ENCODE measurements at places on chromosomes 2 and 18.

DNA sequence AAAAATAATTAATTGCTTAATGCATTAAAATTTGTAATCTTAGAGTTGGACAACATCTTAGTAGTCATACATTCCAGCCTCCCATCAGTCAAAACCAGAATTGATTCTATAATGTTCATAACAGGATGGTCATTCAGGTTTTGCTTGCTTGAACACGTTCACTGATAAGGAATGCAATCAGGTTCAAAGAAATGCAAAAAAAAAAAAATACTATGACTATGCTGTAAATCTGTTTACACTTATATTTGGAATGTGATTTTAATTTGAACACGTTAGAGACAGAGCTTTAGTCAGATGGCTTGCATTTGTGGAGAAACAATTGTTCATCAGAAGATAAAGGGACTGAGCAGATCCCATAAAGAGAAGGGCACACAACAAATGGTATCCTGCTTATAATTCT, 131.3 kb upstream of the UNC80 start:
- no peaks in the 10 kb centered on the region for H3K36me3 ChIP-seq
- H3K4me1 ChIP-seq = no peaks in the 10 kb centered on the region
- DNase-seq = no peak

GRCh38 chr2:227325839-227326195, 766 bp downstream of the MFF start:
- no peaks in the 10 kb centered on the region for H3K27me3 ChIP-seq
- peak overlapping the region; percentile 96 for H3K4me3 ChIP-seq
- H3K4me1 ChIP-seq = peaks cover 20% of the 10 kb centered on the region
- no peaks in the 10 kb centered on the region for H3K36me3 ChIP-seq

- DNase-seq = peak; percentile 95
- H3K36me3 ChIP-seq = no peaks in the 10 kb centered on the region
- H3K27ac ChIP-seq = peak overlapping the region; percentile 87
- peaks cover 19% of the 10 kb centered on the region for H3K4me1 ChIP-seq
Measured at GRCh38 chr2:64751286-64752260, 97.9 kb upstream of the SERTAD2 start.

GRCh38 chr2:46239175-46239846, 57.9 kb upstream of the EPAS1 start:
- no peaks in the 10 kb centered on the region for H3K27me3 ChIP-seq
- H3K4me1 ChIP-seq = peaks cover 19% of the 10 kb centered on the region
- no peaks in the 10 kb centered on the region for H3K36me3 ChIP-seq
- H3K27ac ChIP-seq = peak overlapping the region; percentile 90
- no peak for DNase-seq

DNA sequence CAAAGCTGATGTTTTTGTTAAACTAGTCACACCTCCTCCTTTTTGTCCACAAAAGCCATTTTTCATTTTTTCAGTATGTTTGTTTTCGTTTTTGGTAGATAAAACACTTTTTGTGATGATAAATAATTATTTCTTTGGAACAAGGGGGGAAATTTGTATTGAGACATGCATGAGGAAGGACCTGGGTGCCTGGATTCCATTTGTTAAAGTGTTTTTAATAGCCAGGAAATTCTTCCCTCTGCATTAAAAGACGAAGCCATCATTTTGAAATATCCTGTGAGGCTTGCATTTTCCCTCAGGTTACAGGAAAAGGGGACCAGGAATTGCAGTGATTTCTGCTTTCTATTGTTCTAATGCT, 52.1 kb upstream of the CTLA4 start:
- H3K4me1 ChIP-seq = peaks cover 20% of the 10 kb centered on the region
- no peaks in the 10 kb centered on the region for H3K36me3 ChIP-seq
- peak overlapping the region; percentile 74 for H3K4me3 ChIP-seq

DNA sequence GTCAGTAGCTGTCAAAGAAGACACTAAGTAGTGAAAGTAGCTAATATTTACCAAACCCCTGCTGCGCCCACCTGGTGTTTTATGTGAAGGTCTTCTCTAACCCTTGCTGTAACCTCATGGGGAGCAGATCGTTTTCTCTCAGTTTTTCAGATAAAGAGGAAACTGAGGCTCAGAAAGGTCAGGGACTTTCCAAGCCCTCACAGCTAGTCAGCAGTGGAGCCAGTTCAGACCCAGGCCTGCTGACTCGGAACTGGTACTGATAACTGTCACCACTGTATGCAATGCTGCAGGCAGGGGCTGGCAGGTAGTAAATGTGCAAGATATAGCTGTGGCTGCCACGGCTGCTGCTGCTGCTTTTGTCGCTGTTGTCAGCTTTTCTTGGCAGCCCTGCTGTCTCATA, 69.1 kb downstream of the LRRFIP1 start:
- DNase-seq = no peak
- H3K4me3 ChIP-seq = peak overlapping the region; percentile 99
- peak overlapping the region; percentile 99 for H3K27ac ChIP-seq
- H3K36me3 ChIP-seq = peaks cover 8% of the 10 kb centered on the region
- no peaks in the 10 kb centered on the region for H3K27me3 ChIP-seq
- H3K4me1 ChIP-seq = peaks cover 70% of the 10 kb centered on the region
